ENCODE measurements at places on chromosomes 1 and 21. TPM values are rescaled to one million over a fixed set of nuclear protein-coding genes. Genes with fewer than 3 reads are reported as not detected.

RHOU gene
- 1.4 TPM for total RNA-seq

CELSR2 gene
- 0.77 TPM for total RNA-seq

OR2T35 gene
- not detected for total RNA-seq

TACSTD2 gene
- total RNA-seq: 1.1 TPM

NGF gene
- total RNA-seq: not detected

HHIPL2 gene
- 0.56 TPM for total RNA-seq

DNAJC11 gene
- total RNA-seq: 30.6 TPM

LCE6A gene
- not detected for total RNA-seq

SHISAL2A gene
- 7.1 TPM for total RNA-seq

PLK3 gene
- 58.7 TPM for total RNA-seq

PTGS2 gene
- 1.1 TPM for total RNA-seq

CHD1L gene
- 56.6 TPM for total RNA-seq

LCE3D gene
- not detected for total RNA-seq

PDC gene
- total RNA-seq: not detected

SHISA4 gene
- total RNA-seq: 0.69 TPM

- H3K4me3 ChIP-seq: no peak overlapping the region
- peaks cover 67% of the 10 kb centered on the region for H3K36me3 ChIP-seq
- no peak for ATAC-seq
- H3K27me3 ChIP-seq: no peaks in the 10 kb centered on the region
These were observed 17.0 kb upstream of the KNCN start for GRCh38 chr1:46568461-46568891.

DNA sequence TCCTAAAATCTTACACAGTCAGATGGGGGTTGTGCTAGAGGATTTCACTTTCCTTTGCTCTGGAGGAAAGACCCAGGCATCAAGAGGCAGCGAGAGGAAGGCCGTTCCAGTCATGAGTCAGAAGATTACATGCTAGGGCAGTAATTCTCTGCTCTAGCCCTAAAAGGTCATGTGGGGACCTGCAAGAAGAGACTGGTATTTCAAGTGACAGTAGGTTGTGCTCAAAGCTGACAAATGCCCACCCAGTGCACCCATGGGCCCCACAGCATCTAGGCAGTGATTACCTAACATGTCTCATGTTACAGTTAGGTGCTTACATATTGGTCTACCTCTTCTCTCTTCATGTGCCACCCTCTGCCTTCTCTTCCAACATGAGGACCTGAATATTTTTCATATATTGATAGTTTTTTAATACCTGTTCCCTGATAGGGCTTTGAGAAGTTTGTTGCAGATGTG lies 99.7 kb upstream of the BEND5 start:
- H3K4me1 ChIP-seq: no peaks in the 10 kb centered on the region
- H3K4me3 ChIP-seq: no peak overlapping the region
- no peaks in the 10 kb centered on the region for H3K36me3 ChIP-seq
- no peak for ATAC-seq

GRCh38 chr1:14976256-14976655 lies 177.3 kb upstream of the TMEM51 start:
- H3K4me3 ChIP-seq: no peak overlapping the region
- peaks cover 13% of the 10 kb centered on the region for H3K27me3 ChIP-seq
- no peaks in the 10 kb centered on the region for H3K36me3 ChIP-seq
- no peak for ATAC-seq
- no peaks in the 10 kb centered on the region for H3K4me1 ChIP-seq

- H3K27ac ChIP-seq: no peak overlapping the region
- no peaks in the 10 kb centered on the region for H3K36me3 ChIP-seq
- H3K4me3 ChIP-seq: no peak overlapping the region
- no peaks in the 10 kb centered on the region for H3K27me3 ChIP-seq
- no peak for ATAC-seq
- no peaks in the 10 kb centered on the region for H3K4me1 ChIP-seq
These were observed 380.0 kb downstream of the DSCAM start for GRCh38 chr21:40466893-40467483.

DNA sequence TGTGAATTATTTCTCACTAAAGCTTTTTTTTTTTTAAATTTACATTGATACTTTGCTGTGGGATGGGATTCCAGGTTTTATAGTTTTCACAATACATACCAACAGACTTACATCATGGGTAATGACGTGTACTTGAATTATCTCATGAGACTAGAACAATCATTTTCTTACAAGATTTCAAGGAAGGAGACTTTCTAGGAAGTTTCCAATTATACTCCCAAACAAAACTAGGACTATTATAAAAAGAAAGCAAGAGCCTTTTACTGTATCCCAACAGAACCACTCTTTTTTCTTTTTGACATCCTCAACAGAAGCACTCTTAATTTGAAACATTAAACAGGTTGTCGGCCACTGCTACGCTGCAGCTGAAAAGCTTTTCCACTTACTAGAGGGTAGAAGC lies 48.7 kb downstream of the TESK2 start:
- no peaks in the 10 kb centered on the region for H3K4me1 ChIP-seq
- H3K4me3 ChIP-seq: no peak overlapping the region
- H3K36me3 ChIP-seq: no peaks in the 10 kb centered on the region
- no peak overlapping the region for H3K27ac ChIP-seq
- H3K27me3 ChIP-seq: no peaks in the 10 kb centered on the region

GRCh38 chr1:150798525-150798924 lies 9.5 kb downstream of the CTSK start:
- H3K36me3 ChIP-seq: peaks cover 32% of the 10 kb centered on the region
- no peak for ATAC-seq
- no peak overlapping the region for H3K27ac ChIP-seq
- H3K27me3 ChIP-seq: no peaks in the 10 kb centered on the region
- H3K4me1 ChIP-seq: no peaks in the 10 kb centered on the region

GRCh38 chr1:228851193-228851592 lies 115.9 kb downstream of the RHOU start:
- H3K27me3 ChIP-seq: no peaks in the 10 kb centered on the region
- H3K4me3 ChIP-seq: no peak overlapping the region
- no peaks in the 10 kb centered on the region for H3K36me3 ChIP-seq
- H3K4me1 ChIP-seq: no peaks in the 10 kb centered on the region

DNA sequence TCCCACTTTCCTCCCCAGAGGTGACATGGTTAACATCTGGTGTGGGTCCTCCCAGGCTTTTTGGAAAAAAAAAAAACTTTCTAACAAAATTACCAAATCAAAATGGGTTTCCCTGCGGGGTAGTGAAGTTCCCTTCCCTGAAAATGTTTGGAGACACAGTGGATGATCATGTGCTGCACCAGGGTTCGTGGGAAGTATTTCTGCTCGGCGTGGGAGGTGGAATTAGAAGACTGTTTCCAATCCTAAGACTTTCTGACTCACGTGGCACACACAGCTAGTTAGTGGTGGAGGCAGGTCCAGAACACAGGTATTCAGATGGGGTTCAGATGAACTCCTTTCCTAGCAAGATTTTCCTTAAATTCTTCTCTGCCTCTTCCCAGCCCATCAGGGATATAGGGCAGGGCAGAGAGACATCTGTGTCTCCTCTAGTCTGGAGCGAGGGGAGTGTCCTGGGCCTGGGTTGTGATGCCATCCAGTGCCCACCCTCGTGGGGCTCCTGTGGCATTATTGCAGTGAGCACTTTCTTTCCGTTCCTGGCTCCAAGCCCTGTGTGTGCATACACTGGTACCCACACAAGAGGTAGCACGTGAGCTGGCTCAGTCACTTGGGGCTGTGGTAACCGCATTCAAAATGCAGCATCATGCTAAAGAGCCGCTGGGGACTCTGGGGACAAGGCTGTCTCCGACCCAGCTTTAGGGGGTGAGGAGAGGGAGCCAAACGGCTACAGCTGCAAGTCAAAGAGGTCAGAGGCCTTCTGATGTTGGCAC lies 27.5 kb downstream of the KCNC4 start:
- no peaks in the 10 kb centered on the region for H3K27me3 ChIP-seq
- peaks cover 36% of the 10 kb centered on the region for H3K4me1 ChIP-seq
- no peak overlapping the region for H3K27ac ChIP-seq
- ATAC-seq: no peak
- H3K4me3 ChIP-seq: no peak overlapping the region

DNA sequence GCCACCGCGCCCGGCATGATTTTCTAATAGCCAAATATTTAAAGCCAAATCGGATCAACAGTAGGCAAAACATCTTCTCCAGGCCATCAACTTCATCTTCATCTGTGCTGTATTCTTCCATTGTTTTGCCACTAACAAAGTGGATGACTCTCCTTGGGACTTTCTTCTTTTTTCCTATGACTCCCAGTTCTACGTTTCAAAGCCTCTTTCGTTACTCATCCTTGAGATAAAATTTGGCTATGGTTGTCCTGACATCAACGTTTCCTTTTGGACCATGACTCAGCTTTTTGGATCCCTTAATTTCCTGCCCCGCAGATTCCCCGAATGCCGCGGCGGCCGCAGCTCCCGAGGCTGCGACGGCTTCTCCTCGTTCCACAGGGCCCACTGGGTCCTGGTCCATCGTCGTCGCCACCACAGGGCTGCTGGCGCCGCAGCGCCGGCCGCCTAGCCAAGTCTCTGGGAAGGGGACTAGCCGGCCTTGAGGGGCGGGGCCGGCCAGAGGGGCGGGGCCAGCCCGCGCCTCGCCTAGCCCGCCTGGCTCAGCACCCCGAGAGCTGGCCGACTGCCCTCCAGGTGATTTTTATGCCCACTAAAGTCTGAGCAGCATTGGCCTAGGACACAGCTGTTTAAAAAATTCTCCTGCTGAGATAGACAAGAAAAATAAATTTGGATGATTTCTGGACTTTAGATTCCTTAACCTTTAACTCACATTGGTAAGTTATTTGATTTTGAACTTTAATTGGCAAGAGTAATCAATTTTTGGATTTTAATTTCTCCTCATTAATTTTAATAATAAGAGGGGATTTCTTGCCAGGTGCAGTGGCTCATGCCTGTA lies 93.9 kb downstream of the ADCY10 start:
- peak; percentile 94 for ATAC-seq
- H3K4me3 ChIP-seq: peak overlapping the region; percentile 68
- H3K27me3 ChIP-seq: peaks cover 9% of the 10 kb centered on the region
- no peaks in the 10 kb centered on the region for H3K36me3 ChIP-seq

- no peaks in the 10 kb centered on the region for H3K4me1 ChIP-seq
- peaks cover 19% of the 10 kb centered on the region for H3K27me3 ChIP-seq
- H3K36me3 ChIP-seq: no peaks in the 10 kb centered on the region
These were observed 12.7 kb upstream of the TSNAX start for GRCh38 chr1:231515748-231516147.

- H3K27me3 ChIP-seq: no peaks in the 10 kb centered on the region
- peaks cover 37% of the 10 kb centered on the region for H3K36me3 ChIP-seq
- peaks cover 15% of the 10 kb centered on the region for H3K4me1 ChIP-seq
- no peak for ATAC-seq
These were observed 156.0 kb downstream of the PGBD5 start for GRCh38 chr1:230270185-230270558.

GRCh38 chr1:39689635-39690034 lies 1.6 kb downstream of the HPCAL4 start:
- ATAC-seq: no peak
- H3K27me3 ChIP-seq: peaks cover 3% of the 10 kb centered on the region
- no peaks in the 10 kb centered on the region for H3K36me3 ChIP-seq

GRCh38 chr1:159914252-159915018 lies 10.9 kb downstream of the TAGLN2 start:
- peak overlapping the region; percentile 97 for H3K27ac ChIP-seq
- no peak overlapping the region for H3K4me3 ChIP-seq
- H3K36me3 ChIP-seq: peaks cover 56% of the 10 kb centered on the region
- no peaks in the 10 kb centered on the region for H3K27me3 ChIP-seq
- ATAC-seq: no peak
- peaks cover 61% of the 10 kb centered on the region for H3K4me1 ChIP-seq

Measured in activated T-helper 17 cell treated with anti-CD3 and anti-CD28 coated beads, Interleukin-2, amount 50 U/mL, for 72 hours (primary cell).